ENCODE measurements at places on chromosomes 12 and 14. TPM values are rescaled to one million over a fixed set of nuclear protein-coding genes. Genes with fewer than 3 reads are reported as not detected.

KRT77 gene
- not detected for total RNA-seq

SPIC gene
- total RNA-seq: not detected

CACNA1C gene
- total RNA-seq: 70.0 TPM

DNA sequence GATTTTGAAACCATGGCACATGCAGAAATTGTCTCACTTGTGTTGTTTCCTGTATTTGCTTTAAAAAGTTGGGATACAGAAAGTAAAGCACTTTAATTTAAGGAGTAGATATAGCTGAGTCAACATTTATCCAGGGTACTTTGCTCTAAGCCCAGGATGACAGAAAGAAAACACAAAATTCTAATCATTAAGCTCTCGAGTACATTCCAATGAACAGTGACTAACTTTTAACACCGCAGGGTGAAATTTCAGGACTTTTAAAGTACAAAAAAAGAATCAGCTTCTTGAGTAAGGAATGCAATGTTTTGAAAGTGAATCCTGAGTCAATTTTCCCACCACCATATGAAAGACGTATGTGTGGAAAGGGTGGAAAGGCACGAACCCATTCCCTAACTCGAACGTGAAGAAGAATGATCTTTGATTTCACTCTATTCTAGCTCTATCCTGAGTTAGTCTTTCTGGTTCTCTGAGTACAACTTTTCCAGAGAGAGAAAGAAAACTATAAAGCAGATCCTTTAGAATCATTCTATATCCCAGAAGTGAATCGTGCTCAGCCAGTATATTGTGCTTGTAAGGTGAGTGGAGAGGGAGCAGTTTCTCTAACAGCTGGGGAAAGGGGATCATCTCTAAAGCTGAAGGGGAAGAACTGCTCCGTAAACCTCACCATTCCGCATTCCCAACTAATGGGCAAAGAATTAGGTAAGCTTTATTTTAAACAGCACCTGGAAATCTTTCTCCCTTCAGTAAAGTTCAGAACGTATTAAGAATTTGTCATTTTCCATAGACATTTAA, 779.0 kb upstream of the FLRT2 start:
- no peak overlapping the region for H3K27ac ChIP-seq
- no peak overlapping the region for H3K4me3 ChIP-seq
- no peaks in the 10 kb centered on the region for H3K36me3 ChIP-seq
- no peaks in the 10 kb centered on the region for H3K27me3 ChIP-seq
- H3K4me1 ChIP-seq: no peaks in the 10 kb centered on the region

DNA sequence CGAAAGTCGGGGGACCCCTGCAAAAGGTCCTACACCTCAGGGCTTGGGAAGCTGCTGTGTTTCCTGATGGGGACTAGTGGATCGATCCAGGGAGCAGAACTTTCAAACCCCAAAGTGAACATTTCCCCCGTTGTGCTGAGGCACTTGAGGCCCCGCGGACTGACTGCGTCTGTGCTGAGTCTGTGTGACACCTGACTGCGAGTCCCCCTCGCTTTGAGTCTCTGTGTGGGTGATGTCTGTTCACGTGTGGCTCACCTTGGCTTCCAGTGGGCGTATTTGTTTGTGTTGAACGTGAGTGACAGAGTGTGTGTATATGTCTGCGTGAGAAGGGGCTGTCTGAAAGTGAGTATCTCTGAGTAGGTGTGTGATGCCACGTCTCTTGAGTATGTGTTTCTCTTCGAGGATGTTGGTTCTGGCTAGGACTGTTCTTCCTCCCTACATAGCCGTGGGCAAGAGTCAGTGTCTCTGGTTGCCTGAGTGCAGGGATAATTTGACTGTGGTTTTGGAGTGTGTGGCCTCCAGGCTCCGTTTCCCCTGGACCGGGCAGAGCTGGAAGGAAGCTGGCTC, 1.3 kb downstream of the TEAD4 start:
- peak overlapping the region; percentile 82 for H3K4me3 ChIP-seq
- H3K4me1 ChIP-seq: peaks cover 5% of the 10 kb centered on the region

DNA sequence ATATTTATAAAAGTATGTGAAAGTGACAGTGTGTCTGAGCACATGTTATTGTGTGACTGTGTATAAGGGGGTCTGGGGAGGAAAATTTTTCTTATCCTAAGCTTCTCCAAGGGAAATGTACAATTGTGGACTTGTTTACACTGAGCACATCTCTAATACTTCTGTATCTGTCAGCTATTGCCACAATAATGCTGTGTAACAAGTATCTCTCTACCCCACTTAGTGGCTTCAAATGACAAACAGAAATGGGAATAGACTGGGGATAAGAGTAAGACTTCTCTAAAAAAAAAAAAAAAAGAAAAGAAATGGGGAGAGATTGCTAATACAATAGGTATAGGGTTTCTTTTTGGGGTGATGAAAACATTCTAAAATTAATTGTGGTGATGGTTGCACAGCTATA, 44.3 kb upstream of the CCDC63 start:
- no peak for DNase-seq
- H3K27ac ChIP-seq: no peak overlapping the region
- no peaks in the 10 kb centered on the region for H3K27me3 ChIP-seq
- no peak overlapping the region for H3K4me3 ChIP-seq
- no peaks in the 10 kb centered on the region for H3K4me1 ChIP-seq
- no peaks in the 10 kb centered on the region for H3K36me3 ChIP-seq

Data from thoracic aorta (tissue), 2 donors.